ENCODE measurements at places on chromosomes 6 and 20. TPM values are rescaled to one million over a fixed set of nuclear protein-coding genes. Genes with fewer than 3 reads are reported as not detected.

DNA sequence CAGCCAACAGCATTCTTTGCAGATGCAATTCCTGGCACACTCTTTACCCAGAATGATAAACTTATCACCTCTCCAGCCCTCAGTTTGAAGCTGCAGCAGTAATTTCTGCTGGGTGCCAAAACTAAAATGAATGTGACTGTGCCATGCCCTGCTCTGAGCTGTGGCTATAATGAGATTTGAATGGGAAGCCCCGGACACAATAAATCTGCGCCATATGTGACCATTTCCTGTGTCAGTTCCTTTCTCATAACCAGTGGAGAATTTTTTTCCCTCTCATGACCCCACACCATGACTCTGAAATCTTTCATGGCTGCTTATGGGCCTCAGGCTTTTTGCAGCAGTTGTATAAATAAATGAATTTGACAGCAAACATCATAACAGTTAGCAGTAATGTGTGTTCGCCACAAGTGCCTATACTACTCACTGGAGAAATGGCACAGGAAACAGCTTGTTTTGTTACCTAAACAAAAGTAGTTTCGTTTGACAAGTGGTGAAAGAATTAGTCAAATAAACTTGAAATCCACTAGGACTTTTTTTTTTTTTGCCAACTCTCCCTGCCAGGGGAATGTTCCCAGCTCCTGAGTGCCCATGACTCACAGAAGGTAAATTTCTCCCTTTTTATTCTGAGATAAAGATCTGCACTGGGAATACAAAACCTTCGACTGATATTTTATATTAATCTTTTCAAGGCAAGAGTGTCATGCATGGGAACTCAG, 408.4 kb downstream of the PKHD1 start:
- DNase-seq: no peak

- no peak for DNase-seq
These were observed 35.1 kb downstream of the LRFN2 start for GRCh38 chr6:40551966-40552505.

GRCh38 chr6:129500958-129501739, 208.8 kb downstream of the ARHGAP18 start:
- peak; percentile 94 for DNase-seq

DNA sequence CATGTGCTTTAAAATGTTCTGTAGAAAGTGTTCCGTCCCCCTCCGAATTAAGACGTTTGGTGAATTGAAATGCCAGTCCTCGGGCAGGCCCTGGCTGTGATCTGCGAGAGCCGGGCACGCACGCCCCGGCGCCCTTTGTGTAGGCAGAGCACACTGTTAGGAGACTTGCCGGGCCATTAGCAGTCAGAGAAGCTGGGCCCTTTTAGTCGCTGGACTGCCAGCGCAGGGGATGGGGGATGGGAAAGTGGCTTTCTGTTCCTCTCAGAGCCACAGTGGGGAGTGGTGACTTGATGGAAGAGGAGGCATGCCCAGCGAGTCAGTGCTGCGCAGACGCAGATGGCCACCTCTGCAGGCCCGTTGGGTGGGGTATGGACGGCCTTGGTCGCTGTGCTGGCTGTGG, 2.2 kb downstream of the PPP1R3G start:
- DNase-seq: peak; percentile 75

DNA sequence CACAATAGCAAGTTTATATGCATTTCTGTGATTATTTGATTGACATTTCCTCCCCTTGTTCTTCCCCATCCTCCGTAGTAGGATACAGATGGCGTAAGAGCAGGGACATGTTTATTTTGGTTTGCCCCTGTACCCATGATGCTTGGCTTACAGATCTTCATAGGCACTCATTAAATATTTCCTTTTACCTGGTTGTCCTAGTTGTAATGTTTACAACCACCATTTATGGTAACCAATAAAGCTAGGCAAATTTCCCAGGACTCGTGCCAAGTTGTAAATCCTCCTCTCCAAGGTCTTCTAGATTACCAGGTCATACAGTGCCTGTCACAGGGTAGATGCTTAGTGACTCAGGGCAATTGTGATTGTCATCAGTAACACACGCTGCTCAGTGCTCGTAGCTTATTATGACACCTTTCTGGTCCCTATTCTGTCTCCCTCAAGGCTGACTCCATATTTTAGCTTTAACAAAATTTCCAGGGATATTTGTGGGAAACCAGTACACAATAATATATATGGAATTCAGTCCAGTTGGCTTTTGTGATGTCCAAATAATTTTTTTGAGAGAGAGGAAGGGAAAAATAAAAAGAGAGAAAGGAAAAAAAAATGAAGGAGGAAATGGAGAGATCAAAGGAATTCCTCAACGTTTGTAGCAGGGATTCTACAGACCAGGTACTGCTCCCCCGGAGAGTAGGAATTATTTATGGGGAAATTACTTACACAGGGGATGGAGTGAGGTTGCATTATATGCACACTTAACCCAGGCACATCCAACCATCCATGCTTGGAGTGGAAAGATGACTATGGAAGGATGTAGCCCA, 24.6 kb downstream of the CYP24A1 start:
- DNase-seq: no peak

DNA sequence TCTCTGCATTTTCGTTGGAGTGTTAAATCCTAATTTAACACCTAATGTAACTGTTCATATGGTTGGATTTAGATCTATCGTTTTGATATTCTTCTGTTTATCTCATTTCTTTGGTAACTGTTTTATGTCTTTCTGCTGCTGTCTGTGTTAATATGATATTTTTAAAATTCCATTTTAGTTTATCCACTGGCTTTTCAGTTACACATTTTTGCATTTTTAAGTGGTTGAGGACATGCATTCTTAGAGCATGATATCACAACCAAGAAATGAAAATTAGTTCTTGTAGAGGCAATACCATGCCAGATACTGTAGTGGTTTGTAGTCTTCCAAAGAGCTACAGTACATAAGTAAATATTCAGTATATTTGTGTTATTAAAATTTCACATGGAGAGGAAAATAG, 58.6 kb downstream of the LIN28B start:
- peak; percentile 59 for DNase-seq

DNA sequence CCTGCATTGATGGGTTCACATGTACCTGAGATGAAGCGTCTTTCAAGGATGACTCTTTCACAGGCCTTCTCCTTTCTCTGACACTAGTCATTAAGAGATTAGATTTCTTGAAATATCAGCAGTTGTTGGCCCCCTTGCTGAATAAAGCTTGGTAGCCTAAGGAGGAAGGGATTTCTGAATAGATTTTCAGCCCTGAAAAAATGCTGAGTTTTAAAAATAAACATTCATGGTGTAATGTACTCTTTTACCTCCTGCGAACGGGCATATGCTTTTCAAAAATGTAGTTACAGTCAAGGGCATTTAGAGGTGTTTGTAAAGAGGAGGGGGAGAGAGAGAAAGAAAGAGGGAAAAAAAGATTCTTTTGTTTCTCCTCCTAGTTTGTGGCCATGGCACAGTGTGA, 222.7 kb downstream of the SOX4 start:
- DNase-seq: no peak

DNA sequence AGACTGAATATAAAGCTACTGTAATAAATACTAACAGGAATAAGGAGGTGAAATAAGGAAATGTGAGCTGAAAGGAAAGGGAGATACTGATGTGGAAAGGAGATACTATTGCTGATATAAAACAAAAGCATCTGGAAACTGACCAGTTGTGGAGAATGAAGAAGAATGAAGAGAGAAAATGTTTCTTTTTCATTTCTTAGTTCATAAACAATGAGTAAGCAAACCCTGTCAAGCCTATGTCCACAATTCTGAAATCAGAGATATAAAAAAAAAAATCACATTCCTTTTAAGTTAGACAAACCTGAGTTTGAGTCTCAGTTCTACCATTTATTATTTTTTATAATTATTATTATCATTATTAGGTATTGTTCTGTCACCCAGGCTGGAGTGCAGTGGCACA, 121.6 kb upstream of the GJE1 start:
- no peak for DNase-seq

GRCh38 chr6:149357726-149358538, 40.4 kb downstream of the TAB2 start:
- DNase-seq: peak; percentile 55

GRCh38 chr6:128525406-128525805, 5.0 kb upstream of the PTPRK start:
- DNase-seq: peak; percentile 15

DNA sequence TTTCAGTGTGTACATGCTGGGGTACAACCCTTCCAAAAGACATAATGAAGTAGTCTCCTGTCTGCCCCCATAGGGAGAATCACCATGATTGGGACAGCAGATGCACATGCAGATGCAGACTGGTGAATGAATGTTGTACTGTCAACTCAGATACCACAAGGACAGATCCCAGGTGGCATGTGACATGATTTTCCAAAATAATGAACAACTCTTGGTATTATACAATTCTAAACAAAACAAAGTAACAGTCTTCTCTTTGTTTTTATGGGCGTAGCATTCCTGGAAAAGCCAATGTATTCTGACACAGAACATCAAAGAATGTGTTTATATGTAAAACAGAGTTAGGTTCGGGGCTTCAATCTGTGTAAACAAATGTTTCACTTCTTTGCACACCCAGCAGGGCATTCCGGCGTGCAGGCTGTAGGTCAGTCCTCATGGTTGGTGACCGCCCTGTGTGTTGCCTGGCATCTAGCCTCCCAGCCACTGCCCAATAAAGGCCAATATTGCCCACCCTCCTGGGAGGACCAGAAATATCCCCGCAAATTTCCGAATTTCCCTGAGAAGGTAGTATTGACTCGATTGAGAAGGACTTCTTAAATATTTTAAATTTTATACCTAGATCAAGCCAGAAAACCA, 127.7 kb downstream of the KLHL32 start:
- DNase-seq: no peak

DNA sequence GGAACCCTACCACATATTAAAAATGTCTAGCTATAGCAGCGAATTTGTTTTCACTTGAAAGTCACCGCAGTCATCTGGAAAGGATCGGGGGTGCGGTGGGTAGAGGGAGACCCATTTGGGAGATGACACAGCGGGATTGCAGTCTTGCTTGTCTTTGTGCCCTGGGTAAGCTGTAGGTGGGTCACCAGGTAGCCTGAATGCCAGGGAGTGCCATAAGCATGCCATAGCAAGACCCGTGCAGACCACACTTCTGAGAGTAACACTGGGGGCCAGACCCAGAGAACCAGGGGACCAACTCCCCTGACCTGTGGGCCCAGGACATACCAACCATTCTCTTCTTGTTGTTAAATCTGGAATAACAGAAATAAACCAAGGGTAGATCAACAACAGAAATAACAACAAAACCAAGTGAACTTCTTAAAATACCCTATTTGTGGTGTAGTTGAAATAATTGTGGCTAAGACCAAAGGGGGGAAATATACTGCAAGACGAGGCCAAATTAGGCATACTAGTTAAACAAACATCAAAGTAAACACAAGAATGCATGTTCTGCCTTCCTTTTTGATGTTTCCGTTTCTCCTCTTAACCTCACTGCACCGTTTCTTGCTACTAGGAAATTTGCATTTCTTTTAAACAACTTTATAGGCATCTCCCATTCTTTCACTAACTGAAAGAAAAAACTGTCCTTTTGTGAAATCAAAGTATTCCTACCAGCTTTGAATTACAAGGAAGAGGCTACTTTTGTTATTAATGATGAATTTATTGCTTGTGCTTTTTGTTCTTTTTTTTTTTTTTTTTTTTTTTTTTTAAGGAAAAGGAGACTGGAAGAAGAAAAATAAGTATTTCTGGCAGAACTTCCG, 128.2 kb downstream of the SASH1 start:
- DNase-seq: no peak

DNA sequence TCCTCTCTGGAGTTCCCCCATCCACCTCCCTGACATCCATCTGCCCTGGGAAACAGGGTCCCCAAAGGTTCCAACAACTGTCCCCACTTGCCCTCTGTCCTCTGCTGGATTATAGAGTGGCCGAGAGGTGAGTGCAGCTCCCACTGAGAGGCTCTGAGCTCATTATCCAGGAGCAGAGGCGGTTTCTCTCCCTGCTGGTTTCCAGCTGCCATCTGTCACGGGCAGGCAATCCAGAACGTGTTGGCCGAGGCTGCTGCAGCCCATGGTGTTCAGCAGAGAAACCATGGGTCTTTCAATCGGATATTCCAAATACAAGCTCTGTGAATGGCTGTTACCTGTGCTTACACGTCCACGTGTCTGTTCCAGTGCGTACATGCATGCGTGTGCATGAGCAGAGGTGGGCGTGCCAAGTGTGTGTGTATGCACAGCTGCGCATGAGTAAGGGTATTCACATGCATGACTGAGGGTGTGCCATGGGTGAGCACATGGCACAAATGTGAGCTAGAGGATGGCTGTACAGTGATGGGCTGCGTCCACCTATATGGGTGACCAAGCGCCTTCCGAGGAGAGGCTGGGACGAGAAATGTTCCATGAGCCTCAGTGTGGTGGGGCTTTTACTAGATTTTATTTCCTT, 183.7 kb upstream of the PMEPA1 start:
- no peak for DNase-seq

GRCh38 chr6:81693266-81693665, 59.2 kb downstream of the TENT5A start:
- peak; percentile 80 for DNase-seq

- DNase-seq: no peak
These were observed 128.3 kb downstream of the DST start for GRCh38 chr6:56514395-56514794.

GRCh38 chr6:7119272-7119801, 11.6 kb downstream of the RREB1 start:
- DNase-seq: no peak

- no peak for DNase-seq
These were observed 394.8 kb downstream of the DHX35 start for GRCh38 chr20:39356908-39357307.

DNA sequence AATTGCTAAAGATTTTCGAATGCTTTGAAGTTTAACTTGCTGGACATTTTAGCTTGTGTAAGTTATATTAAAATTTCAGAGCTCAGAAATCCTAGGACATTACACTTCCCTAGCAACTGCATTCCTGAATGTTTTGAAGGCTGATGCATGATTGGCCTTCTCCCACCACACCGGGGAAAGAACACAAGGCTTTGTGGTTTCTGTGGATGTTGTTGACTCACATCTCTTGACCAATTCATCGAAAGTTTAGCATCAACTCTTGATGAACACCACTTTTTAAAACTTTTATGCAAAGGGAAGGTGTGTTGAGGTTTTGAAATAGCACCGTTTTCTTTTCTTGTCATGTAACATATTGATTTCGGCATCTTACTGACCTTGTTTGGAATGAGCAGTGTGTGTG, 81.1 kb downstream of the RIMS1 start:
- no peak for DNase-seq

- no peak for DNase-seq
These were observed 520.4 kb downstream of the ADGRB3 start for GRCh38 chr6:69155467-69155866.

- DNase-seq: no peak
These were observed 86.9 kb downstream of the PLEKHG1 start for GRCh38 chr6:150686566-150686965.

OLIG3 gene
- total RNA-seq: not detected

COL9A3 gene
- 27.1 TPM for total RNA-seq

DSP gene
- total RNA-seq: 1.4 TPM

CTCFL gene
- total RNA-seq: 0.04 TPM

BPI gene
- 0.40 TPM for total RNA-seq

MRPS18A gene
- 43.5 TPM for total RNA-seq

AGPAT4 gene
- total RNA-seq: 7.0 TPM

Data from muscle of leg (tissue), 16 donors.